ENCODE measurements at places on chromosomes 2 and 18.

GRCh38 chr18:78770139-78770822 is 209.3 kb upstream of the SALL3 start:
- DNase-seq, result no peak

GRCh38 chr2:172038604-172039003 is 38.9 kb downstream of the METAP1D start:
- no peak for DNase-seq

- DNase-seq, result no peak
Observed at GRCh38 chr2:208722731-208723130, 316.1 kb downstream of the PTH2R start.

DNA sequence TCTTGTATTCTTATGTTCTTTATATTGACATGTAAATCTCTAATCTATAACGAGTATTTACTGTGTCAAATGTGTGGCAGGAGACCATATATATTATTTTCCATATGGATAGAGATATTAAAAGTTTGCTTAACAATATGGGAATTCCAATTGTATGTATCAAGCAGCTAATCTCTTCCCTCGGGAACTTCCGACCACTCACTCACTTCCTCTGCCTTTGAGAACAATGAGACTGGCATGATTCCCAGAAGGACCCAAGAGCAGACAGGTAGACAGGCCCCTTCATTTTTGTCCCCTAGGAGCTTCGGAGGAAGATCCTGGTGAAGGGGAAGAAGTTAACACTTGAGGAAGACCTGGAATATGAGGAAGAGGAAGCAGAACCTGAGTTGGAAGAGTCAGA is 24.1 kb downstream of the PLCD4 start:
- DNase-seq, result no peak

- no peak for DNase-seq
Observed at GRCh38 chr2:40653829-40654228, 201.9 kb upstream of the SLC8A1 start.

DNA sequence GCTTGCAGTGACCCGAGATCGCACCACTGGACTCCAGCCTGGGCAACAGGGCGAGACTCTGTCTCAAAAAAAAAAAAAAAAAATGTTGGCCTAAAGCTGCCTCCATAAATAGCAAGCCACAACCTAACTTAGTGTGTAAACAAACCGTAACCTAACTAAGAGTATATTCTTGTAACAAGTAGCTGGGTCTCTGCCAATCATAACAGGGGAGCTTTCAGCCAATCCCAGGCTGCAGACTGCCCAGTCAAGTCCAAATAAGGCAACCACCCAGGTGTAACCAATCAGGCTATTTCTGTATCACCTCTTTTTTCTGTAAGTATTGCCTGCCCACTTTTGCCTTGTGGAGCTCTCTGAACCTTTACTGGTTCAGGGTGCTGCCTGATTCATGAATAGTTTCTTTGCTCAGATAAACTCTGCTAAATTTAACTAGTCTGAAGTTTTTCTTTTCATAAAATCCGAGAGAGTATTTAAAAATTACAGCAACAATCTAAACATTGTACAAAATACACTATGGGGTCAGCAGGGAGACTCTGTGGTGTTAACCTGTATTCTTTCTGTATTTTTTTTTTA is 4.5 kb downstream of the PSTPIP2 start:
- no peak for DNase-seq

DNA sequence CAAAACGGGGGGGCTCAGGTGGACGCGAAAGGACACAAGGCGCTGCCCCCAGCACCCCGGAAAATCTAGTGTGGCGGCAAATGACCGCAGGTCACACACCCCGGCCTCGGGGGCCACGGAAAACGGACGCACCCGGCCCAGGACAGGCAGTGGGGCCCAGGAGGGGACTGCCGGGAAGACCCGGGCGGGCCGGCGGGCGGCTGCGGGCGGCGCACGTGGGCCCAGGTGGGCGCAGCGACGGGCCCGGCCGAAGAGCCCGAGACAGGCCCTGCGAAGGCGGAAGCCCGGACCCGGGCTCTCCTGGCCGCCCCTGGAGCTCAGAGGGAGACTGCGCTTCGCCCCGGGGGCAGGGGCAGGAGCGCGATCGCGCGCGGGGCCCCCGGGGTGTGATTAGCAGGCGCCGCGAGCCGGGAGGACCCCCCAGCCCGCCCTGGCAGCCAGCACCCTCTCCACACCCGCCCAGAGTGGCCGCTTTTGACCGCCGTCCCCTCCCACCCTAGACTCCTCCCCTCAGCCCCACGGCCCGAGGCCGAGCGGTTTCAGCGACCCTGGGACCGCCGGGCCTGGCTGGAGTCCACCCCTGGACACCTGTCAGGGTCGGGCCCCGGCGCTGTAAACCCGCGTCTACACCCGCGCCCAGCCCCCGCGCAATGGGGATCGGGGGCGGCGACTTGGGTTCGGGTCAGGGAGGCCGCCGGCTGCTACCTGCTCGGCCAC is 773 bp downstream of the MBP start:
- no peak for DNase-seq

DNA sequence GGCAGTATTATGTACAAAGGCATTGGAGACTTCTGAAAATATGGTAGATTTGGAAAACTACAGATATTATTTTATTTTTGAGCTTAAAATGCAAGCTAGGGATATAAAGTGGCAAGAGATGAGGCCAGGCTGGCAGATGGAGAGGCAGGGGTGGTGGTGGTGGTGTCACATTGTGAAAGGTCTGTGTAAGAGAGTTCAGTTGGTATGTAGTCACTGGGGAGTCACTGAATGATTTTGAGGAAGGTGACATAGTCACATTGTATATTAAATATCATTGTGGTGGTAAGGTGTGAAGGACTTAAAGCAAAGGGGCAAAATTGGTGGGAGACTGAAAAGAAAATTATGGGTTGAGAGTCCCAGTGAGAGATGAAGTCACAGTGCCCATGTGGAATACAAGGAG is 82.5 kb downstream of the DIS3L2 start:
- DNase-seq, result no peak

GRCh38 chr2:157307021-157307420 is 18.6 kb downstream of the ERMN start:
- no peak for DNase-seq

DNA sequence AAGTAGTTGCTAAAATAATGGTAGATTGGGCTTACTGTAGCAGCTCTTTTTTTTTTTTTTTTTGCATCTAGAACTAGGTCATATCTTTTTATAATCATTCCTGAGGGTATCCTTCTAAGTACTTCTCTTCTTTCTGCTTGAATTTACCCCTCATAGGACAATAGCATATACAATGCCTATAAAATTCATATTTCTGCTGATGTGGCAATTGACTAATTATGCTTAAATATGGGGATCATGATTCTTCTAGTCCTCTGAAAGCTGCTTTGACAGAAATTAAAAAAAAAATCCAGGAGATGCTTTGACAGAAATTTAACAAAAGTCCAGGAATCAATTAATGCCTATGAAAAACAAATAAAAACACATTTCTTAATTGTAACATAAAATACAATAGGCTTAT is 358.4 kb downstream of the CCDC85A start:
- no peak for DNase-seq

DNA sequence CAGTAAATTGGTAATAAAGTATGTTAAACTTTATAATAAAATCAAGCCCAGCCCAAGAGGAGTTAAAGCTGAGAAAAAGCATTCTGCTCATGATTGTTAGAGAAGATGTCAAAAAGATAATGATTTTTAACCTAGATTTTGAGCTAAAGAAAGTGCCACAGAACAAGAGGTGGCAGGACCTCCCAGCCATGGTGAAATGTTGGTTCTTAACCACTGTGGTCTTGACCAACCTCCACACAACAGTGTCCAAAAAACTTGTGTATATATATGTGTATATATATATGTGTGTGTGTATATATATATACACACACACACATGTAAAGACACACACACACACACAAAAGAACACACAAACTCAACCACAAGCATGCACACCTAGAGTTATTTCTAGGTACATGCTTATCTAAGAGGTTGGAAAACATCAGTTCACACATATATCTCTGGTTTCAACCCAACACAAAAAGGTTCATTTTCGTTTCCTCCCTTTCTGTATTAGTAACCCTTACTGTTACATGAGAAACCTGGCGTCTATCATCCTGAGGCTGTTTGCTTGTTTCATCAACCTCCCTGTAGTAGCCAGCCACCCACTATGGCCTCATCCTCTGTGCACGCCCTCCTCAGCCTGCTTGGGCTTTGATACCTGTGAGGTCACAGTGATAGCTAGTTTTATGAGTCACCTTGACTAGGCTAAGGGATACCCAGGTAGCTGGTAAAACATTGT is 631.8 kb upstream of the ID2 start:
- DNase-seq, result peak; percentile 12

GRCh38 chr2:128157644-128158043 is 66.6 kb downstream of the UGGT1 start:
- DNase-seq, result no peak

GRCh38 chr2:52844701-52845423 is 922.7 kb upstream of the CHAC2 start:
- no peak for DNase-seq

DNA sequence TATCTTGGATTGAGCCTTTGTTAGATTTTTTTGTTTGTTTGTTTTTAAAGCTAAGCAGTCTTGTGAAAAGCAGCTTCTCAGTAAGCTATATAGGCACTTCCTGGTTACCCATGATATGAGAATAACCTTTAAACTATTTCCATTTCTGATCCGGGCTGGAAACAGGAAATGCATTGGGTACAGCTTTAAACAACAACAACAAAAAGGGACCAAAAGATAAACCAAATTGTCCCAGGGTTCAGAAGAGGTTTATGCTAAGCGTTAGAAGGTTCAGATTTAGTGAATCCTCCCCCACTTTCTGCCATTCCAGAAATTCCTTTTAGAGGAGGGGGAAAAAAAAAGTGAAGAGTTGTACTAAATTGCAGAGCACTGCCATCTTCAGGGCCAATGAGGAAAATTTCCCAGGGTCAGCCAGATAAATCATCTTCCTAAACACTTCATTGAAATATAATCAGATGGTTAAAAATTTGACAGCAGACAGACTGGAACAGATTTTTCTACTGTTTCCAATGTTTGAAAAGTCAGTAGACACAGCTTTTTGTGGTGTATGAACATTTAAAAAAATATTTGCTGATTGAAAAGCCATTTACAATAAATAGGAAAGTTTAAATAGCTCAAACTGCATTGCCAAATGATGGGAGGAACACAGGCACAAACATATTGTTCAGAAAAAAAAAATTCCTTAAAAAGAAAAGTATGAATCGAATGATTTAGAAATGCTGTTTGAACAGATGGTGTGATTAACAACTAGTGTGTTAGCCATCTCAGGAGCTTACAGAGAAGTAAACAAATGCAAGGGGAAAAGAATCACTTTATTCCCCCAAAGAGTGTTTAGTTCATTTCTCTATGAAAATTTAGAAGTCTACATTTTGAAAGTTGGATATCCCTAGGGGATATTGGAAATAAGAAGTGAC is 189.9 kb upstream of the TANK start:
- no peak for DNase-seq

- DNase-seq, result no peak
Observed at GRCh38 chr2:31580321-31581117, at the start of gene SRD5A2. SRD5A2 (minus strand) TSS chr2:31580938; CDS start chr2:31580900, 38 bp downstream.

GRCh38 chr2:28594332-28595108 is 98.7 kb downstream of the PLB1 start:
- peak; percentile 78 for DNase-seq

- no peak for DNase-seq
Observed at GRCh38 chr2:175786471-175787124, 215.5 kb downstream of the LNPK start.

- no peak for DNase-seq
Observed at GRCh38 chr2:23659328-23659727, 267.6 kb downstream of the ATAD2B start.

DNA sequence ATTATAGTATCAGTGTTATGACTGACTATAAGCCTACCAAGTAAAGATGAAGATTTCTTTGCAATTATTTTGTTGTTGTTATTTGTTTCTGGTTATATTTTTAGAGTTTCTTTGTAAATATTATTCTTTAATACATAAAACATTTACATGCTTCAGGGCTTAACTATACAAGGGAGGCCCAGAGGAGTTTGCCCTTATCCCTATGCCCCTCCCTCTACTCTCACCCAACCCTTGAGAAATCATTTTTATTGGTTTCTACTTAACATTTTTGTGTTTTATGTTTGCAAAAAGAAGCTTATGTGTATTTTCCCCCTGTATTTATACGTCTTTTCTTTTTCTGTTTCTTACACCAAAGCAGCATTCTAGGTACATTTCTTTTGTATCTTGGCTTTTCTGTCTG is 30.5 kb downstream of the MRPS9 start:
- no peak for DNase-seq

- no peak for DNase-seq
Observed at GRCh38 chr2:45930396-45930792, 278.9 kb downstream of the PRKCE start.

DNA sequence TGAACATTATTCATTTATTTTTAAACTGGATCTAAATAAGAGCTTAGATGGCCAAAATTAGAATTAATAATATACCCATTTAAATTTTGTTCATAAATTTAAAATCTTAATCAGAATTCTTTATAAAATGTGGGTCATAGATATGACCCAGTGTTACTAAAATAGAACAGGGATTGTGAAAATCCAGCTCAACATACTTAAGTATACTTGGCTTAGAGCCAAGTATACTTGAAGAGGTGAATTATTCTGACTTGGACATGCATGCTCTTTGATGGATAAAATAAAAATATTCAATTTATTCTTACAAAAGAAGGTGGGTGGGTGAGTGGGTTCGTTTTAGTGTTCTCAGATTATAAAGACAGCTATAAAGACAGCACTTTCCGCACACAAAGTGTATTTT is 70.7 kb downstream of the SPOPL start:
- no peak for DNase-seq

- DNase-seq, result no peak
Observed at GRCh38 chr2:80053522-80054345, 250.8 kb downstream of the LRRTM1 start.

DNA sequence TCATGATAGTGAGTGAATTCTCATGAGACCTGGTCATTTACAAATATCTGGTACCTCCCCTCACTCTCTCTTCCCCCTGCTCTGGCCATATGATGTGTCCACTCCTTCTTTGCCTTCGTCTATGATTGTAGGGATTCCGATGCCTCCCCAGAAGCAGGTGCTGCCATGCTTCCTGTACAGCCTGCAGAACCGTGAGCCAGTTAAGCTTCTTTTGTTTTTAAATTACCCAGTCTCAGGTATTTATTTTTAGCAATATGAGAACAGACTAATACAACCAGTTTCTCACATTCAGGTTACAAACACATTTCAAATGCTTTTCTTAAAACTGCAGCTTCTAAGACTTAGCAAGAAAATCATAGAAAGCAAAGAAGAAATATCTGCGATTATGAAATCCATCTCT is 321.2 kb upstream of the CDH7 start:
- DNase-seq, result no peak
